NCI-H146 (cell line): ENCODE measurements at places on chromosomes 3 and 15.

GRCh38 chr3:184259878-184260723 lies 1.3 kb downstream of the CAMK2N2 start:
- DNase-seq = peak; percentile 74

- peak; percentile 27 for DNase-seq
Measured at GRCh38 chr3:35664460-35664919, 25.2 kb downstream of the ARPP21 start.

- peak; percentile 31 for DNase-seq
Measured at GRCh38 chr3:171833789-171834460, 9.2 kb upstream of the TMEM212 start.

DNA sequence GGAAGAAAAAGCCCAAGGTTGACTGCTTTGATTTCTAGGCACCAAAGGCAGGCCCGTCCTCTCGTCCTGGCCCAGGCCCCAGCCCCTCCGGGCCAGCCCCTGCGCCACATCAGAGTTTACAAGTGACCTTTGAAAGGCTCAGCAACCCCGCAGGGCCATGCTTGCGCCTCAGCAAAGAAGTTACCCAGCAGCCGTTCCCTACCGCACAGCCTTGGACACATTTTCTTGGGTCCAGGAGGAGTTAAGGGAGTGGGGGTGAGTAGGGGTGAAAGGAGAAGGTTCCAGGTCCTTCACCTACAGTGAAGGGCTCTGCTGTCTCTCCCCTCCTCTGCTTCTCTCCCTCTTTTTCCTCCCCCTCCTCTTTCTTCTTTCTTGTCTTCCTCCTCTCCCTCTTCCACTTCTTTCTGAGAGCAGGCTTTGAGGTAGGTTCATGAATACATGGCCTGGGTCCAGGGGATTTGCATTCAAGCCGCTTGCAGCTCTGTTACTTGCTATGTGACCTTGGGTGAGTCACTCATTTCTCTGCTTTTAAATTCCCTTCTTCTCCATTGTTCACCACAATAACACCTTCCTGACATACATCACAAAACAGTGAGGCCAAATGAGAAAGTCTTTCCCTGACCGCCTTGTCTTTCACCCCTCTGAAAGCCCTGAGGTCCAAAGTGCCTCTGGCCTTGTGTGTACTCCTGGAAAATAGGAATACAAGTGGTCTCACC lies 223.3 kb upstream of the TPRG1 start:
- no peak for DNase-seq

DNA sequence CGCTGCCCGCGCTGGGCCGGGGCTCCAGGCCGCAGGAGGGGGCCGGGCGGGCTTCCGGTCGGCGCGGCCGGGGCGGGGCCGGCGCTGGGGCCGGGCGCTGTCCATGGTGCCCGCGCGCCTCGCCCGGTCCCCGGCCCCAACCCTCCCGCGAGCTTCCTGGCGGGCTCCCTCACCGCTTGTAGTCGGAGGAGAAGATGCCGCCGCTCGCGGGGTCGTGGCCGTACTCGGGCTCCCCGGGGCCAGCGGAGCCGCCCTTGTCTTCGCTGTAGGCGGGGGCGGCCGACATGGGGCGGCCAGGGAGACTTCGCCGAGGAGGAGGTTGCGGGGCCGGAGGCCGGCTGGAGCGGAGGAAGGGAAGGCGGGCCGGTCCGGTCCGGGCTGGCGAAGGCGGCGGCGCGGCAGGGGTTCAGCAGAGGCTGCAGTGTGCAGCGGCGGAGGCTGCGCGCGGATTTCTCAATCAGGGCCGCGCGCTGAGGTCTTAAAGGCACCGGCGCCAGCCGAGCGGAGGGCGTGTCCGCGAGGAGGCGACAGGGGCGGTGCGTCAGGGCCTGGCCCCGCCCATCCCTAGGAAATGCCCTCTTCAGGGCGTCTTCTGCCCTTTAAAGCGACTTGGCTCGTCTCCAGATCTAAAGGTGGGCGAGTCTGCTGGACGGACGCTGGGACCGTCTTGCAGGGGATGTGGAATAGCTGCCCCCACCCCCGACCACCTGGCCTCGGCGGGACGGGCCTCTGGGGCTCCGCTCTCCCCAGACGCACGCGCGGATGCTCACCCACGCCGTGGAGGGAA lies at the start of gene AP3B2:
TSS of gene AP3B2 (minus strand) at position 455 of the 787 bp plus-strand sequence. CDS start at position 286, 169 bp downstream.
- DNase-seq = peak; percentile 85

DNA sequence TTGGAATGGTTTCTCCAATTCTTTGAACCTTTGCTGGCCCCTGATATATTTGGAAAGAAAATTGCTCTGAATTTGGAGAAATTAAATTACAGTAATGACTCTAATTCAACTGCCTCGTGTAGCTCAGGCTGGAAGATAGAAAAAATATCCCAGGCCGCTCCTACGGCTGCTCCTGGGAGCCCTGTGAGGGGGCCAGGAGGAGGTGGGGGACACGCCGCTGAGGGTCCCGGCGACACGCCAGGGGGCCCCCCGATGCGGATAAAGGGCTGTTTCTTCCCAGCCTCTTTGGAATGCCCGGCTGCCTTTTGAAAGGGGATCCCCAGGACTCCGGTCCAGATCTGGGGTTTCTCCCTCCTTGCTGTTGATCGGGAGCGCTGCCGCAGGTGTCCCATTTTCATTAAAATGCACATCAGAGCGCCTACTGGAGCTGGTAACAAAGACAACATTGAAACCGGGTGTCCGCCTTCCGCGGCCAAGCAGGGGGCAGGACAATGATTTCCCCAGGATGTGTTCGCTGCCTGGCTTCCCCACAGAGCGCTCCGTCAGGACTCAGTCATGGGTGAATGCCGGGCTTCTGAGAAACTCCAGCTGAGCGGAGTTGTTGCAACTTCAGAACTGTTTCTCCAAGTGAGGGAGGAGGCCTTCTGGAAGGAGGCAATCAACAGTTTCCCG lies 200.1 kb upstream of the KBTBD8 start:
- DNase-seq = no peak

DNA sequence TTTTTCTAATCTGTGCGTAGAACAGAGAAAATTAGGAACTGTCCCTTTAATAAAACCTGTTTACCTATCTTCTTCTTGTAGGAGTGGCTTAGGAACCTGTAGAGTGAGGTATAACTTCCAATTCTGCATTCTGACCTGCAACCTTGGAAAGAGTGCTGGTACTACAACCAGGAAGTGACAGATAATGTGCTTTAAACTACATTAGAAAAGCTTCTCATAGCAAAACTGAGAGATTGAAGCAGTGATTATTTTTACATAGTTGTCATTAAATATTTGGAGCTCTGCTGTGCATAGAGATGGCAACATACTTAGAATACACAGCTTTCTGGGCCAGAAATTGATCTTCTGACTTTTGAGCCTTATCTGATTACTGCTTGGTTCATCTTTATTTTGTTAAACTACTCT lies 50.4 kb upstream of the ZDHHC23 start:
- DNase-seq = no peak

DNA sequence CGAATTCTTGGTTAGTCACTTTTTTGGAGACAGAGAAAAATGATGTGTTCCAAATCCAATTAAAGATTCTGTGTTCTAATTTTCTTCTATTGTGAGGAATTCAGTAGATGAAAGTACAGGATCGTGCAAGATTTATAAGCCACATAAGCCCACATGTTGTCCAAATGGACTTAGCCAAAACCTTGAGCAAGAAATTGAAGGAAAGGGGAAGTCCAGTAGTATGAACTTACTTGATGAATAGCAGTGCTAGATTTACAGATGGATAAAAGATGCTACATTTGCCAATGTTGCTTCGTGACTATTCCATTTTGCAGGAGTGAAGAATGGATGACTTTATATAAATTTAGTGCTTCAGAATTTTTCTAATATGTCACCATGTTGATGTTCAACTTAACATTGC lies 120.0 kb upstream of the ATP11B start:
- no peak for DNase-seq

DNA sequence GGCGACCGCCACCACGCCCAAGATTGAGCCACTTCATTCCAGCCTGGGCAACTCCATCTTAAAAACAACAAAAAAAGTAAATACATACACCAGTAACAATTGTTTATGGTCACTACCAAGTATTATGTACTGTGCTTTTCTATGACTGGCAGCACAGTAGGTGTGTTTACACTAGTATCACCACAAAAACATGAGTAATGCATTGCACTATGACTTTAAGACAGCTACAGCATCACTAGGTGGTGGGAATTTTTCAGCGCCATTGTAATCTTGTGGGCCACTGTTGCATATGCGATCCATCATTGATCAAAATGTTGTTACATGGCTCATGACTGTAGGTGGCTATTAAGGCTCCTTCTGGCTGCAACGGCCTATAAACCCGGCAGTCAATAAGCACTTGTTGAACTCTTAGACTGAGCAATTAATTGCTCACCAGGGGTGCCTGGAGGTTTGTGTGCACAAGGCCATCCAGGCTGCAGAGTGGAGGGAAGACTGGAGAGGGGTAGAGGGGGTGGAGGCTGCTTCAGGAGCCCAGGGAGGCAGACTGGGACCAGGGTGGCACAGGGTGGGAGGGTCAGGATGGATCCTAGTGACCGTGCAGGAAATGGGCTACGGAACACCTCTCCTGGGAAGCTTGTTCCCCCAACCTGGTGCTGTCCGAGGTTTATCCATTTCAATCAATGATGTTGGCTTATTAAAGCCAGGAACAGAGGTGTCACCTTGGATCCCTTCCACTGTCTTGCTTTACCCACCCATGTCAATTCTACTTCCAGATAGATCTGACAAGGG lies 17.9 kb upstream of the COPG1 start:
- peak; percentile 96 for DNase-seq

- DNase-seq = no peak
Measured at GRCh38 chr3:188119846-188120245, 34.1 kb upstream of the LPP start.

GRCh38 chr3:71072986-71073385 lies 510.5 kb downstream of the FOXP1 start:
- DNase-seq = no peak

- DNase-seq = no peak
Measured at GRCh38 chr3:72496051-72496670, 352.1 kb downstream of the SHQ1 start.

DNA sequence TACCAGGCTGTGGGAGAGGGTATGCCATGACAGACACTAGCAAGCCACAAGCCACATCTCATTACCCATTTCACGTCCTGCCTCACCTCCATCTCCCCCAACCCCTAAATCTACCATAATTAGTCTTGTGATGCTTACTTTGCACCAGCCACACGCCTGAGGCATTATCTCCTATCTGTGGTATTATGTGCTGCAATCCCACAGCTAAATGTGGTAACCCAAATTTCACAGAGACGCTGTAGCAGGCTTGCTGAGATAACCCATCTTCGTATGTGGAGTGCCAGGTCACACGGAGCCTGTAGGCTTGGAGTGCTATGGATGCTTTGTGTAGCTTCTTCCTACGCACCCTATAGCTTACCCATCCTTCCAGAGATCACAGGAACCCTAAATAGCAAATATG lies 256.7 kb upstream of the KCNH8 start:
- no peak for DNase-seq

GRCh38 chr3:123658852-123659206 lies 74.0 kb upstream of the HACD2 start:
- no peak for DNase-seq

GRCh38 chr15:28985316-28985645 lies 99.5 kb downstream of the APBA2 start:
- DNase-seq = no peak

DNA sequence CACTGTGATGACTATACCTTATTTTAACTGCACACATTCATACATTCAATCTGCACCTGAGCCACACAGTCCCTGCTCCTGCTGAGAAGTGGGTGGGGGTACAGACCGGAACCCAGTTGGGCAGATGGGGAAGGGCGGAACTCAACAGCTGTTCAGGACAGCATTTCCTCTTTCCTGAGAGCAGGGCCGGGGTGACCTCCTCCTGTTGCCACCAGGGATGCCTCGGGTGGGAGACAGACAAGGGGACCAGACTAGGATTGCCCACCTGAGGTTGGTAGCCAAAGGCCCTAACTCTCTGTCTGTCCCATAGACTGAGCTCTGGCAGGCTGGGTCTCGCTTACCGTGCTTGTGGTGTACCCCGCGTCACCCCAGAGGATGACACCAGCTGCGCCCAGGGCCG lies 3.9 kb downstream of the HYAL2 start:
- DNase-seq = no peak

DNA sequence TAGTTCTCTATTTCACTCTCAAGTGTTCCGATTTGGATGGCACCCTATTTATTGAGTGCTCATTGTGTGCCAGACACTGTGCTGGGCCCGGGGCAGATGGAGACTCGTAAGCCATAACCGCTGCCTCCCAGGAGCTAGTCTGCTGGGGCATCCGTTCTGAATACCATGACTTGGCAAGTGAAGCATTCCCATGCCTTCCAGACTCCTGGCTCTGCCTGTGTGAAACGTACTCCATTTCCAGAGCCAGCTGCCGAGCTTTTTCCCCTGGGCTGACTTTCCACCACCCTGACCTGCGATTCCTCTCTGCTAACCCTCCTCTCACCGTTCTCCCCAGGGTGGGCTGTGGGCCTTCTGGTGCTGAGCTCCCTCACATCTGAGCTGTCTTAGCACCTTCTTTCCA lies 303.1 kb upstream of the CTDSPL start:
- DNase-seq = no peak

DNA sequence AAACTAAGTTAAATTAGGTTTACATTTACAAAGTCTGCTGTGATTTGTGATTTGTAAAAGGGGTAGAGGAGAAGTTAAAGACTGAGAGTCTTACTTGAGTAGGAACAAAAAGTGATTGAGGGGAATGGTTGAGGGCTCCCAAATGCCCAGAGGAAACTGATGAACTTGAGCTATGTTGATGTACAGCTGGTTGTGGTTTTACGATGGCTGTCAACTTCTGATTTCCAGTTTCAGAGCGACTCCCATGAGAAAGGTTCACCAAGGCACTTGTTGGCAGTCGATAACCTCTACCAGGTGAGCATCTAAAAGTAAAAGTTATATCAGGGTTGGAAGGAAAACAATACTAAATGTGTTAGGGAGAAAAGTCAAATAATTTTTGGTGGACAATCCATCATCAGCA lies 91.0 kb downstream of the XRN1 start:
- no peak for DNase-seq

DNA sequence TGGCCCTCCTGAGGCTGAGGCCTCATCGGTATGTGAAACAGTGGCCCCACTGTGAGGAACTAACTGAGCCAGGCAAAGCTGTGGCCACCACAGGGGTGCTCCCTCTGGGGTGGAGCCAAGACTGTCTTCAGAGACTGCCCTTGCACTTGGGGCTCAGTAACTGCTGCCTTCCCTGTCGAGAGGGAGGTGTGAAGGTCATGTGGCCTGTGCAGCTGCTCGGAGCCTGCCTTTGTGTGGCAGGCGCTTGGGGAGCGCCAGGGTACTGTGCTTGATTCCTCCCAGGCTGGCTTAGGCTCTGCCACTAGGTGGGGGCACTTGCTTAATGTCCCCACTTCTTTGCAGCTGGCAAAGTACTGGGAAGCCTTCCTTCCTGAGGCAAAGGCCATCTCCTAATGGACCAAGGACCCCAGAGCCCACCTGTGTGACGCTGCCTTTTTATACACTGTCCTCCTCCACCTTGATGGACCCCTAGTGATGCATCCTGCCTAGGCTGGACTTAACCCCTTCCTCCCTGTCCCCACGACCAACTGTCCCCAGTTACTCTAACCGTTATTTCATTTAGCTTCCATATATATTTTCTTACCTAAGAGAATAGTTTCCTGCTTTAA lies 14.2 kb upstream of the SNX22 start:
- DNase-seq = no peak

- DNase-seq = no peak
Measured at GRCh38 chr15:99727733-99728132, 5.5 kb downstream of the LYSMD4 start.
